WTC11 (cell line): ENCODE measurements at places on chromosomes 16 and 17. TPM values are rescaled to one million over a fixed set of nuclear protein-coding genes. Genes with fewer than 3 reads are reported as not detected.

MT1H gene
- total RNA-seq: 122 to 164 TPM (median 159 TPM) in 3 replicates

NT5C3B gene
- 58.1 to 62.9 TPM (median 59.4 TPM) in 3 replicates for total RNA-seq

CES4A gene
- total RNA-seq: 0.57 to 0.89 TPM (median 0.61 TPM) in 3 replicates

ASPA gene
- 0.04 TPM in 1 of 3 replicates, not detected in the others for total RNA-seq

- DNase-seq: no peak
Measured at GRCh38 chr16:89798832-89799370, 17.5 kb downstream of the FANCA start.

- DNase-seq: no peak
Measured at GRCh38 chr17:82920150-82920549, 80.3 kb upstream of the ZNF750 start.

AOC2 gene
- total RNA-seq: 9.8 to 11.0 TPM (median 10.1 TPM) in 3 replicates
